ENCODE measurements at places on chromosomes 4 and X.

- peak; percentile 55 for DNase-seq
These were observed 112.3 kb downstream of the NYX start for GRCh38 chrX:41559235-41560052.

- DNase-seq = no peak
These were observed 36.3 kb upstream of the SPINK2 start for GRCh38 chr4:56857601-56858309.

DNA sequence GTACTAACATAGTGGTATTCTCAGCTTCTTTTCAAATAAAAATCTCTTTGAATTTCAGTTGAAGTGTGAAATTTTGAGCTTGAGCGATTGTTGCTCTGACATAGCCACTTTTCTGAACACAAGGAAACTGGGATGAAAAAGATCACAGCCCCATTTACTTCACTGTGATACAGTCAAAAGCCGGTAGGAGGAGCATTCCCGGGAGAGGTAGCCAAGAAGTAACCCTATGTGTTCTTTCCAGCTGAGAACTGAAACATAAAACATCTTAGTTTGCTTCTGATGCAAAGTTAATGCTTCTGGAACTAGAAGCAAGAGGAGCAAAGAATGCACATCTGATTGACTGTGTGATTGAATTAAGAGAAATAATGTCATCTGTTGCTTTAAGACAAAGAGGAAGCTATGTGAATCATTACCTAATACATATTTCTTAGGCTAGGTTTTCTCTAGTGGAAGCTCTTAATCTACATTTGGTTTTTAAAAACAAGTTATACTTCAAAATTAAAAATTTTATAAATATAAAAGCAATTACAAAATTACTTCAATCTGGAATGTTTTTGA, 88.3 kb upstream of the UNC5C start:
- DNase-seq = no peak

DNA sequence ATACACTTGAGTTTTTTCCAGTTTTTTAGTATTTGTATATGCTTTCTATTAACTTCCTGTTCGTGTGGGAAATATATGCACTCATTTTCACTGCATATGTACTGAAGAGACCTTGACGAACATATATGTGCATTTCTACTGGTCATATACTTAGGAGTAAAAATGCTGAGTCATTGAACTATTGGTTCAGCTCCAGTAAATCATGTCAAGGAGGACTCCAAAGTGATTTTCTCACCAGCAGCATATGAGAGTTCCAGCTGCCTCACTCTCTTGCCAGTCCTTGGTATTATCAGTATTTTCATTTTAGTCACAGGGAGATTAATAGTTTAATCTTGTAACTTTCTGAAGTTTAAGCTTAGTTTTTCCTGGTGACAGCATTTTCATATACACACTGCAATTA, 2750.2 kb downstream of the ARAP2 start:
- DNase-seq = no peak

GRCh38 chrX:111498538-111499103, 12.8 kb upstream of the SERTM2 start:
- DNase-seq = no peak

GRCh38 chrX:144716187-144716586, 531.1 kb upstream of the SPANXN1 start:
- no peak for DNase-seq
